ENCODE measurements at places on chromosomes 6 and 20.

- peak; percentile 65 for DNase-seq
These were observed 186.9 kb upstream of the UST start for GRCh38 chr6:148559848-148560433.

- DNase-seq: no peak
These were observed 4.6 kb upstream of the DST start for GRCh38 chr6:56647172-56647762.

GRCh38 chr6:33824461-33825154 is 20.8 kb upstream of the MLN start:
- DNase-seq: no peak

DNA sequence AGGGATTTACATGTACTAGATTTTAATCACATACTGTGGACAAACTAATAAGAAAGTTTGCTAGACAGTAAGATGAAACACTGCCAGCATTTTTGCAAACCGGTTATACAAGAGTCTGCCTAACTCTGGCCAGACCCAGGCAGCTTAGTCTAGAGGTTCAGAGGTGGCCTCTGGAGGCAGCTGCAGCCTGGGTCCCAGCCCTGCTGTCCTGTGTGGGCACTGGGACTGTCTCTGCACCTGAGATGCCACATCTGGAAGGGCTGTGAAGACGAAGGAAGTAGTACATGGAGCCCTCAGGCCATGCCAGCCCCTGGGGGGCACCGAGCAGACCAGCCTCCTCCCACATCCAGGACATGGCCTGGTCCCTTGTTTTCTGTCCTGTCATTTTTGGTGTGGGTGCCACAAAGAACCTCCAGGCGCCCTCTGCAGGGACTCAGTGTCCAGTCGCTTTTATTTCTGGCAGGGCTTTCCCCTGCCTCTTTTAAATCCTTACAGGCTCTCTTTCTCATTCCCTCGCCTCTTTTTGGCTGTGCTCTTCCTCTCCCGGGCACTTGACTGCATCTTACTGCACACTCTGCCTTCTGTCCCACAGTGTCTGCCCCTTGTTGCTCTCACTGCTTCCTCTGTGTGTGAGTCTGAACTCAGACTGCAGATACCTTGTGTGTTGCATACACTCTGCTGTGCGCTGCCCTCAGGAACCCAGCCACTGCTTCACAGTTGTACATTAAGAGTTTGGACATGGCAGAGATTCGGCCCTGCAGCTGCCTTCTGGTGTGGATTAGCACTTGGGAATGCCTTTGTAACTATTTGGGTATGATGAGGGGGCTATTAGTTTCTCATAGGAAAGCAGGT is 216.7 kb downstream of the ZDHHC14 start:
- DNase-seq: peak; percentile 13

DNA sequence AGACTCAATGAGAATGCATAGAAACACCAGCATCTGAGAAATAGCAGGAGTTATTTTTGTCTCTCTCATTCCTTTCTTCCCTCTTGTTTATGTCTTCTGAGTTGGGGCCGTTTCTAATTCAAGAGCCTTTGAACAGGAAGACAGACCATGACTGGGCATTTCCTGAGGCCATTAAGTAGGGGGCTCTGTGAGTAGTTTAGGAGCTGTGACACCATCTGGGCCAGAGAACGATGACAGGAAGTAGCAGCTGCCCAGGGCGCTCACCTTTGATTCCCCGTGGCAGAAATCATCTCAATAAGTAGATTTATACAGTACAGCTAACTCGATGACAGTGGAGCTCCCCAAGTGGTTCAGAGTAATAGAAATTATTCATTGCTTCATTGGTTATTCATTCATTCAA is 298.4 kb upstream of the PLN start:
- no peak for DNase-seq

- no peak for DNase-seq
These were observed 166.4 kb downstream of the ATXN1 start for GRCh38 chr6:16594849-16595248.

DNA sequence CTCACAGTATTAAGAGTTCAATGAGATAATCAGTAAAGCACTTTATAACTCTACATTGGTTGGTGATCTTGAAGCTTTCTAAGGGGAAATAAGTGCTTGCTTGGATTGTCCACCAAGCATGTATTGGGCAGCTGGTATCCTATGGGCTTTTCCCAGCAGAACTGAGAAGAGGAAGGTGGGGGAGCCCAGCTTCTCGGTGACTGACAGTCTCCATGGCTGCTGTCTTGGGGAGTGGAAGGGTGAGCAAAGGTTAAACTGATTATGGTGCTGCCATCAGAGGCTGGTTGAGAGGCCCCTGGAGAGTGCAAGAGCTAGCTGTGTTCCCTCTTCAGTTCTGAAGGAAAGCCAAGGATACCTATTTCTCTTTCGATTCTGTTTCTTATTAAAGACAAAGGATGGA is 35.5 kb upstream of the ADTRP start:
- no peak for DNase-seq

- no peak for DNase-seq
These were observed 14.5 kb downstream of the PERP start for GRCh38 chr6:138092686-138093085.

GRCh38 chr6:12060780-12061609 is 48.9 kb downstream of the HIVEP1 start:
- DNase-seq: peak; percentile 80

- DNase-seq: no peak
These were observed at the start of gene PRRC2A for GRCh38 chr6:31620586-31621319. Gene PRRC2A, plus strand, starts transcription at chr6:31620715. Its CDS starts 2,075 bp downstream, at chr6:31622790.

DNA sequence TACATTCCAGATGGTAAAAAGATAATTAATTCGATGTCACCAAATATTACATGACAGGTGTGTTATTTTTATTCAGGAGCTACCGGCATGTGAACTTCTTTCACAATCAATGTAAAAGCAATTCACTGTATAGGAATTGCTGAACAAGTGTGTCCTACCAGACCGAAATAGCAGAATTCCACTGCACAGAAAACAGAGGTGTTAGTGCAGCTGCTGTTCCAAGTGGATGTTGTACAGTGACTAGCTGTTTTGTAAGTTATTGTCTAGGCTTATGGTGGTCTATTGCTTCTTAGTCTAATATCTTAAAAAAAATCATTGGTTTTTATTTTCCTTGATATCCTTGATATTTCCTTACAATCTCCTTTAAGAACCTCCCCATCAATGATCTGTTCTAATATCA is 107.4 kb downstream of the COL19A1 start:
- DNase-seq: no peak

GRCh38 chr6:159493898-159494585 is 199.0 kb downstream of the SOD2 start:
- DNase-seq: no peak

GRCh38 chr6:127967708-127968107 is 66.8 kb upstream of the THEMIS start:
- no peak for DNase-seq

DNA sequence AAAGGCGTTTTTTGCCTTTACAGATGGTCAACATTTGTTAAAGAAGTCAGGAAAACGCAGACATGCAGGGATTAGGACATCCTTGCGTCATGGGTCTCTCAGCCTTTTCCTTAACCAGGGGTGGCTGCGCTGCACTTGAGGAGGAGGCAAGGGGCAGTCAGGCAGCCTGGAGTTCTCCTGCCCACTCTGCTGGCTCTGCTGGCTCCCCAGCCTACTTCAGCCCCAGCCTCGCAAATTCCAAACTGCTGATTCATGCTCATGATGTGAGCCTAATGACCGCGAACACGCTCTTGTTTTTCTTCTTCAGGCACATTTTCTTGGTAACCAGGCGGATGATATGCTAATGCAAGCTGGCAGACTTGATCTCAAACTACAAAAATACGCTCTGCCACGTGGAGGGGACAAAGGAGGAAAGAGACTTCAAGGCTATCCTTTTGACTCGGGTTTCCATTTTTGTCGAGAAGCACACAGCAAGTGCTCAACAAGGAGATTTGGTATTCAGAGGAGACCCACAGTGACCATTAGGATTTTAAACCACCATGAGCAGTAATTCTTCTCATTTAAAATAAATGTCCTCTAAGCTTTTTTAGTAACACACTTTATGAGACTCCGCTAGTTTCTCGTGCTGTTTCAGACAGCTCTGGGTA is 290.3 kb upstream of the STXBP5 start:
- no peak for DNase-seq

GRCh38 chr6:73078908-73079610 is 146.2 kb downstream of the KHDC1L start:
- no peak for DNase-seq

DNA sequence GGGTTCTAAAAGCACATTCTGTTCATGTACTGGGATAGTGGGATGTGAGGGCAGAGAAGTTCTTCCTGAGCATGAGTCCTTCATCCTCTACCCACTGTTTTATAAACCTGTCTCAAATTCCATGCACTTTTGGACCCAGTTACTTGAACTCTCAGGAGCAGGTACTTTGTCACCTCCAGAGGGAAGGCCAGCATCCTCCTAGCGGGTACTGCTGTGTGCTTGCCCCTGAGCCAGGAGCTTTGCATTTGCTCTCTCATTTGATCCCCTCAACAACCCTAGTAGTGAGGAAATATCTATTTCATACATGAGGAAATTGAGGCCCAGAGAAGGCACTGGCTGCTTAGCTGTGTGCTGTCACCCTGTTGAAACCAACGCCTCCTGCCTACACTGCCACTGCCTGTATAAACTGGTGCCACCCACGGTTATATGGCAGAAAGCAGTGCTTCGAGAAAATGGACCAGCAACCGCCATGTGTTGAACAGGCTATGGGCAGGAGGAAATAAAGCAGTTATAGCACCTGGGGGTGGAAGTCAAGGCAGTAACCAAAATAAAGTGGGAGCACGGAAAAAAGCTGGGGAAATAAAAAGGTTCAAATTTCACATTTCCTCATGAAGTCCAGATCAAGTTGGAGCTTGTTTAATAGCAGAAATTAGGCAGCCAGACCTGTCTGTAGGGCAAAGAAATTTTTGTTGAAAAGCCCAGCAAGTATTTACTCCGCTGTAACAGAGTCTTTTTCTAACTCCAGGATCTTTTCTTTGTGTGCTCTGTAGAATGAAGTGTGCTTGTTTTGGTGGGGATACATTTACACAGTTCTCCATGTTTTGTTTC is 38.0 kb downstream of the KLHL31 start:
- no peak for DNase-seq

DNA sequence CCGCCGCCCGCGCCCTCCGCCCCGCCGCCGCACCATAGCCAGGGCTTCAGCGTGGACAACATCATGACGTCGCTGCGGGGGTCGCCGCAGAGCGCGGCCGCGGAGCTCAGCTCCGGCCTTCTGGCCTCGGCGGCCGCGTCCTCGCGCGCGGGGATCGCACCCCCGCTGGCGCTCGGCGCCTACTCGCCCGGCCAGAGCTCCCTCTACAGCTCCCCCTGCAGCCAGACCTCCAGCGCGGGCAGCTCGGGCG is 1.5 kb downstream of the FOXC1 start:
- DNase-seq: no peak

DNA sequence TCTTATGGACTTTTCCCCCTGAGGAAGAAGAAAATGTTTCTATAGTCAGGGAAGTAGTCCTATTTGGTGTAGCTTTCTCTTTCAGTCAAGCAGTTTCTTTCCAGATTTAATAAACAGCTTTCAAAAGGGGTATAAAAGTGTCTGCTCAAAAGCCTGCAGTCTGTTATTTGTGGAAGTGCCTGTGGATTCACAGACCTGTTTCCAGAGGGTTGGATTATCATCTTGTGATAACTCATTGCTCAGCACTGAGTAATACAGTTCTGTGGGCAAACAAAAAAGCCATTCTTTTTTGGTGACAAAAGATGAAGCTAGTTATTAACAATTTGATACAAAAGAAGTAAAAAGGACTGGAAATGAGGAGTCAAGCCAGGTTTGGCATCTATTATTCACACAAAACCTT is 358.2 kb upstream of the ID4 start:
- no peak for DNase-seq

- no peak for DNase-seq
These were observed 174.5 kb upstream of the TAB2 start for GRCh38 chr6:149142924-149143429.

DNA sequence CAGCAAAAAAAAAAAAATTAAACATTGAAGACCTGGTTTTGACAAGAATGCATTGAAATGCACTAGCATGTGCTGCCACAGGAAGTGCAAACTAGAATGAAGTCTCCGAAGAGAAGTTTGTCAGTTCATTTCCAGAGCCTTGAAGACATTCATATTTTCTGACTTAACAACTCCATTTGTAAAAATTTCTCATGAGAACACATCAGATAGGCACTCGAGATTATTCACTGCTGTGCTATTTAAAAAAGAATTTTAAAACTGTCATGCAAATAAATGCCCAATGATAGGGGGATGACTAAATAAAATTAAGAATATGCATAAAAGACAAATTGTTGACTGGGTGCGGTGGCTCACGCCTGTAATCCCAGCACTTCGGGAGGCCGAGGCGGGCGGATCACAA is 394.6 kb upstream of the JARID2 start:
- no peak for DNase-seq

GRCh38 chr20:24503352-24503931 is 34.0 kb downstream of the SYNDIG1 start:
- no peak for DNase-seq

DNA sequence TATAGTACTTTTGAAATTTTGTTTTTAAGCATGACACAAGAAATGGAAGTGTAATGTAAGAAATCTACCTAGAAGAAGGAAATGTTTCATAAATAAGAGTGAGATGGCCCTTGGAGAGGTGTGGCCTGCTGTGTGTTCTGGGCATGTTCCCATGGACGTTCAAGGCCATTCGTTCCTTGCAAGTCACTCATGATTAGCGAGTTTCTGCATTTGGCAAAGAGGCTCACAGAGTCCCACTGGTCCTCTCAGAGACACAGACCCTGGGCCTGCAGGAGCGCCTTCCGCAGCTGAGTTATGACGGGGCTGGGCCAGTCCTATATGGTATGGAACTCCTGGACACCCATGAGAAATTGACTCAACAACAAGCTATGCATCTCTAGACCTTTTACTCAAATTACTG is 7.2 kb downstream of the THBS2 start:
- DNase-seq: no peak

GRCh38 chr6:170006900-170007467 is 255.6 kb downstream of the ERMARD start:
- DNase-seq: no peak

- no peak for DNase-seq
These were observed 53.4 kb downstream of the TRAF3IP2 start for GRCh38 chr6:111552241-111552744.

- no peak for DNase-seq
These were observed 250.9 kb downstream of the UTRN start for GRCh38 chr6:144536079-144536478.

- DNase-seq: no peak
These were observed 175.4 kb upstream of the FLRT3 start for GRCh38 chr20:14512839-14513238.

- no peak for DNase-seq
These were observed 18.2 kb upstream of the PCMTD2 start for GRCh38 chr20:64237316-64237715.

DNA sequence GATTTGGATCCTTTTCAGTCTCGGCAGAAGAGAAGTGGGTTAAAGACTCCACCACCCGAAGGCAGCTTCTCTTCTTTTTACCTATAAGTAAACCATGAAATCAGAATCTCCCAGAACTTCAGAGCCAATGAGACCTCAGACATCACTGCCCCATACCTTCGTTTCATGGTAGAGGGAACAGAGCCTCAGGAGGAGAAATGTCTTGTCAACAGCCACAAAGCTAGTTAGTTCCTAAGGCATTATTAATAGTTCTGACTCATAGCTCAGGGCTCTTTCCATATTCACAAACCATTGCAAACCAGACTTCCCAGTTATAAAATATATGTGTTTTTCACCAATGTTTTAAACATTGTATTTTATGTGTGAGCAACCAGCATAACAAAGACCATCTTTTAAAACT is 118.7 kb upstream of the RIPOR2 start:
- no peak for DNase-seq
